ENCODE measurements at places on chromosomes 5 and 9.

GRCh38 chr9:29740518-29740917 is 2167.2 kb upstream of the C9orf72 start:
- no peak for DNase-seq

DNA sequence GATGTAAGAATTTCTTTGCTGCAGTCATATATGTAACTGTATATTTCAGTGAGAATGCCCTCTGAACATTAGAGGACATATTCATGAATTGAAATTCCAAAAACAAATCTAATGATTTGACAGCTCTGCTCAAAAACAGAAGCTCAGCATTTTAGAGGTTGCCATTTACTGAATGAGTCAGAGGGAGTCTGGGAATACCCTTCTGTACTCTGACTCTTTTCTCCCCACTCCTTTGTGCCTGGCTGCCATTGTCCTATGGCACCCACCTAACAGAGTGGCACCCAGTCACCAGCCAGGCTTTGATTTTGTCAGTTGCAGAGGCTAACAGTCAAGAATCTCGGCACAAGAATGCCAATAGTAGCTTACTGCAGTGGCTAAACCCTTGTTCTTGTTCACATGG is 133.6 kb downstream of the ATG10 start:
- DNase-seq = peak; percentile 41

DNA sequence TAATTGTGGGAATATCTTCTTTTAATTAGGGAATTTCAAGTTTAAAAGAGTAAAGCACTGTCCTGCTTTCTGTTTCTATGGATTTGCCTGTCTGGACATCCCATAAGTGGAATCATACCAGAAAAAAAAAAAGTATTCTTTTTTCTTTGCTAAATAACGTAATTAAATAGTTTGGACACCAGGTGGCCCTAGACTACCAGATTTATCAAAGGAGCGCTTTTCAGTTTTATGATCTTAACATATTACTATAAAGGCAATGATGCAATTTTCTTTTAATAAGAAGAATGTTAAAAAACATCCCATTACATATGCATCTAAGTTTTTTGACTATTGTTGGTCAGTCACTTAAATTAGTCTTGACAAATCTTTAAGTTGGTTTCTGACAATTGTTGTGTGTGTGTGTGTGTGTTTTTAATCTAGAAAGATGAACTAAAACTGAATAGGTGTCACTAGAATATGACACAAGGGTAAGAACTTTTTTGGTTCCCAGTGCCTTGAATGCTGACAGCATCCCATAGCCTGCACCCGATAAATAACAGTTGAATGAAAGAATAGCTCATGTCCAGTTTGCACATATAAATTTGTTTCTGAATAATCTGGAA is 49.5 kb downstream of the C5orf22 start:
- peak; percentile 49 for DNase-seq

GRCh38 chr5:143134900-143135299 is 268.6 kb downstream of the NR3C1 start:
- no peak for DNase-seq

DNA sequence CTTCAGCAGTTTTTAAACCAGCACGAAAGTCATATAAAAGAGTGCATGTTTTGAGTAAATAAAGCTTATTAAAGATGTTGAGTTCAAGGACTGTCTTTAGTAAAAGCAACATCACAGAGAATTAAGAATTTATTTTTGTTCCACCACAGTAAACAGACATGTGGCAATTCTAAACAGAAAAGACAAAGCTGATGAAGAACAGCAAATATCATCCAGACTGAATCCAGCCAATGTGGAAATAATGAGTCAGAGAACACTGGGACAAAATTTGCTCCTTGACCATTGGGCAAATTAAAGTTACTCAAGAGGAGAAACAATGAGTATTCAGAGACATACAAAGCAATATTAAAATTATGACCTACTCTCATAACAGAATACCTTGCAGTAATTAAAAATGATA is 28.8 kb downstream of the OR2K2 start:
- peak; percentile 88 for DNase-seq

GRCh38 chr9:34956648-34957047 is 1.4 kb upstream of the PHF24 start:
- DNase-seq = no peak

DNA sequence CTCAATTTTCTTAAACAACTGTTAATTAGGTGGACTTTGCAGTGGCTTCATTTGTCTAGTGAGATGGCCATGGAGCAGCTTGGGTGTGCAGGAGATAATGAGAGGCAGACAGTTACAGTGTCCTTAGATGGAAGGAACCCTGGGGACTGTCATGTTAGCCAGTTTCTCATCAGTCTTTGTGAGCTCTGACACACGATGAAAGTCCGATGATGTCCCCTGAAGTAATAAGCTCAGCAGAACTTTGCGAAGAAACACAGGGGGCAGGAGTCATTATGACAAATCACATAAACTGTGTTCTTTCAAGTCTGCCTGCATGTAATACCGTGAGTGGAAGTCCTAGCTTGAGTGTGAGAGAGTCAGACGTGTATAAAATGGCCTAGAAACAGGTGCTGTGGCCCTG is 201.8 kb downstream of the DRD1 start:
- DNase-seq = no peak

- no peak for DNase-seq
Measured at GRCh38 chr5:75526070-75526469, 14.4 kb downstream of the POLK start.

- no peak for DNase-seq
Measured at GRCh38 chr5:55597014-55597981, 62.5 kb upstream of the PLPP1 start.

GRCh38 chr5:58923355-58923754 is 340.5 kb downstream of the RAB3C start:
- no peak for DNase-seq

DNA sequence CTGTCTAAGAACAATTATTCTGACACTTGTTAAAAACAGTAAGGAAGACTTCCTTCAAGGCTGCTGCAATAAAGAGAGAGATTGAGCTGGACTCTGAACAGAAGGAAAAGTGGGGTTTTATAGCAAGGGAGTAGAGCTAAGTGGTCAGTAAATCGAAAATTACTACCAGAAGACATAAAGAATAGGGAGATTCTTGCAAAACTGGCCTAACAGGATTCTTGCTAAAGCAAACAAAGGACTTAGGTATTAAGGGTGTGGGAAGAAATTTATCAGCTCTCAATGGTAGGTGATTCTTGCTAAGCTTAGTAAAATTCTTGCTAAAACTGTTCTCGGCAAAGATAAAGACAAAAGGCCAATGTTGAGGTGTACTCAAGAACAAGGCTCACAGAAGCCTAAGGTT is 300.5 kb downstream of the SLCO4C1 start:
- no peak for DNase-seq

DNA sequence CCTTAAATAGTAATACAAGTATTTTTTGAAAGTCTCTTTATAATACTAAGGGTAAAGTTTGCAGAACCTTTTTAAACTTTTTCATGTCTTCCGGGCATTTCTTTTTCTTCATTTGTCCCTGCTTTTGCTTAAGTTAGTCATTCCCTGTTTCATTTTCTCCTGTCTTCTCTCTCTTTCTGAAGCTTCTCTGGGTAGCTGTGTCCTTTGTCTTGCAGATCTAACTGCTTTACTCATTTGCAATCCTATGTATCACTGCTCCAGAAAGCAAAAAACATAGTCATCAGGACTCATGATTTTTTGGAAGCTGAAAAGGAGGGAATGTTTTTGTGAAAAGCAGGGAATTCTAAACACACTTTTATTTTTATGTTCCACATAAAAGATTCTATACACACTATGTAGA is 301.7 kb downstream of the MRPS30 start:
- DNase-seq = no peak

GRCh38 chr5:54651482-54652076 is 134.0 kb downstream of the SNX18 start:
- peak; percentile 36 for DNase-seq

- peak; percentile 1 for DNase-seq
Measured at GRCh38 chr9:80320480-80320879, 748.7 kb downstream of the TLE4 start.

GRCh38 chr5:120367896-120368634 is 96.0 kb upstream of the PRR16 start:
- no peak for DNase-seq

DNA sequence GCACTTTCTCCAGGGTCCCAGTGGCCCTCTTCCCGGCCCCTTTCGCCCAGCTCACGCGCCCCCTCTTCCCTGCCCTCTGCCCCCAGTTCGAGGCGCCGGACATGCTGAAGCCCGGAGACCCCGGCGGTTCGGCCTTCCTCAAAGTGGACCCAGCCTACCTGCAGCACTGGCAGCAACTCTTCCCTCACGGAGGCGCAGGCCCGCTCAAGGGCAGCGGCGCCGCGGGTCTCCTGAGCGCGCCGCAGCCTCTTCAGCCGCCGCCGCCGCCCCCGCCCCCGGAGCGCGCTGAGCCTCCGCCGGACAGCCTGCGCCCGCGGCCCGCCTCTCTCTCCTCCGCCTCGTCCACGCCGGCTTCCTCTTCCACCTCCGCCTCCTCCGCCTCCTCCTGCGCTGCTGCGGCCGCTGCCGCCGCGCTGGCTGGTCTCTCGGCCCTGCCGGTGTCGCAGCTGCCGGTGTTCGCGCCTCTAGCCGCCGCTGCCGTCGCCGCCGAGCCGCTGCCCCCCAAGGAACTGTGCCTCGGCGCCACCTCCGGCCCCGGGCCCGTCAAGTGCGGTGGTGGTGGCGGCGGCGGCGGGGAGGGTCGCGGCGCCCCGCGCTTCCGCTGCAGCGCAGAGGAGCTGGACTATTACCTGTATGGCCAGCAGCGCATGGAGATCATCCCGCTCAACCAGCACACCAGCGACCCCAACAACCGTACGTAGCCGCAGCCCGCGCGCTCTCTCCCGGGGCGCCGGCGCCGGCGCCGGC is 1.0 kb downstream of the PRDM6 start:
- DNase-seq = peak; percentile 25

DNA sequence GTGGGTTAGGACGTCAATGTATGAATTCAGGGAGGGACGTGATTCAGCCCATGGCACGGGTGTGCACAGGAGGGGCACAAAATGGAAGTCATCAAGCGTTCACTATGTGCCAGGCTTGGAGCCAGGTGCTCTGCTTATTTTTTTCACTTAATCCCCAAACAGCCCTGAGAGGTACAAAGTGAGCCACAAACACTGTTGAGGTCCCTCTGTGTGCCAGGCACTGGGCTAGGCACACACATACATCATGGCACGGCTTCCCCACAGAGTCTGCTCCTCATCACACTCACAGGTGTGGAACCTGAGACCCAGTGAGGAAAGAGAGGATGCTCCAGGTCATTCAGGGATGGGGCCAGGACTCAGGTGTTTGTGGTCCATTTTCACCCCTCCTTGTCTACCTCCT is 68.1 kb downstream of the GALNT12 start:
- no peak for DNase-seq

DNA sequence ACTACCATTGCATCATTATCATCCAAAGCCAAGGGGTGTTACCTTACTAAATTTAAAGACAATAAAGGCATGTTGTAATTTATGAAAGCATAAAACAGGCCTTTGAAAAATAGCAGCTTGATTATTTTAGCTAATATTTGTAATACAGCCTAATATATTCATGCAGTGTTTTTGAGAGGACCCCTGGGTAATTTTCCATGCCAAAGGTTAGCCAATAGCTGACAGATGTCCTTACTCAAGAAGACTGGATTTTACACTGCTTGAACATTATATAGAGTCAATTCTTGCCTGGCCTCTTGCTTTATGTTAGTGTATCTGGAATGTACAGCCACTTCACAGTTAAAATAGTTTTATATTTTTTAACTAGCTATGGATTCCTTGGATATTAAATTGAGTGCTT is 337.8 kb upstream of the PAPPA start:
- no peak for DNase-seq

DNA sequence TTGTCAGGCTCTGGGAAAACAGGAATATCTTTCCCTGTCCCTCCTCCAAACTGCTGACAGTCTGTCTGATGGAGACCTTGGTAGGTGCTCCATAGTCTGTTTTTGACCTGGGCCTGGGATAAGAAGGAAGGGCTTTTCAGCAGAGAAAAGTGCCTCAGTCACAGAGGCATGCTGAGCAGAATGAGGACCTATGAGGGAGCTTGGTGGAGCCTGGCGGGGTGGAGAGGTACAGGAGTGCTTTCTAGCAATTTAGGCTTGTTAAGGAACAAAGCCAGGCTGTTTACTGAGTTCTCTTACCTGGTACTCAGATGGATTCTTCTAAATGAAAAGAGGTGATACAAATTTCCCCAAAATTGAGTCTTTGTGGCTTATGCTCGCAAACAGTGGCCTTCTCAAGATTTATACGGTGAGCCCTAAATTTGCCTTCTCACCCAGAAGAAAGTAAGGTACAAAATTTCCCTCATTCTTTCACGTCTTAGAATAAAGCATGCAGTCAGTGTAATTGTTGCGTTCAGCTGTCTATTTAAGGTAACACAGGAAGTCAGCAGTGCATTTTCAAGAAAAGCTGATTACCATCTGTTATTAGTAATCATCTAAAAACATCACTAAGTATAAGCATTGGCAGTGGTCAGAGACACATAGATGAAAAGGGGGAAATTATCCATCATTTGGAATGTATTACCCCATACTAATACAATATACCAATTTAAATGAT is 28.6 kb upstream of the IL13 start:
- DNase-seq = no peak

DNA sequence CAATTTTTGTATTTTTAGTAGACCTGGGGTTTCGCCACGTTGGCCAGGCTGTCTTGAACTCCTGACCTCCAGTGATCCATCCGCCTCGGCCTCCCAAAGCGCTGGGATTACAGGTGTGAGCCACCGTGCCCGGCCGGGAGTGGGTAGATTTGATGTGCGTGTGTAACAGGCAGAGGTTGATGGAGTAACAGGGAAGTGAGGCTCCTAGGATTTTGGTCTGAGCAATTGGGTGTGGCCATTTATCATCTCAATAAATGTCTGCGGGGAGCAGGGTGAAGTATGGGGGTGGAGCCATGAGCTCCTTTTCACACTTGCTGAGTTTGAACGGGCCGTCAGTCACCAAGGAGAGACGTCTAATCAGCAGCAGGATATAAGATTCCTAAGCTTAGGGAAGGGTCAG is 1.2 kb upstream of the REXO4 start:
- no peak for DNase-seq

GRCh38 chr9:125240649-125240999 is 519 bp downstream of the HSPA5 start:
- peak; percentile 51 for DNase-seq

- no peak for DNase-seq
Measured at GRCh38 chr5:163248333-163248732, 189.1 kb upstream of the CCNG1 start.

GRCh38 chr5:141040771-141041426 is 10.3 kb upstream of the PCDHB1 start:
- DNase-seq = peak; percentile 62
